Hippocampal formation (tissue), 2 donors: ENCODE measurements at places on chromosomes 1 and 21.

DNA sequence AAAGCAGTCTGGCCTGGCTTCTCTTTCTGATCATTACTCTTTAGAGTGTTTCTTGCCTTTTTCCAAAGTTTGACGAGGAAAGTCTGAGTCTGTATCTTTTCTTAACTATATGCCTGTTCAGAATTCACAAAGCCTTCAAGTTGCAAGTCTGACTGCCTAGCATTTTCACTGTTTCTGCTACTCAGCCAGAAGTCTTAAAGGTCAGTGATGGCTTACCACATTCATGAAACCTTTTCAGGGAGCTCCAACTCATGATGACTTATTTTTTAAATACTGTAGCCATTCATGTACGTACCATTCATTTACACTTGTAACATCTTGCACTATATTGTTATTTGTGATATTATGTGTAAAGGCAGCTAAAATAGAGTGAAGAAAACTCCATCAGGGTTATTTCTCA, 58.2 kb downstream of the TNFSF4 start:
- DNase-seq: no peak

DNA sequence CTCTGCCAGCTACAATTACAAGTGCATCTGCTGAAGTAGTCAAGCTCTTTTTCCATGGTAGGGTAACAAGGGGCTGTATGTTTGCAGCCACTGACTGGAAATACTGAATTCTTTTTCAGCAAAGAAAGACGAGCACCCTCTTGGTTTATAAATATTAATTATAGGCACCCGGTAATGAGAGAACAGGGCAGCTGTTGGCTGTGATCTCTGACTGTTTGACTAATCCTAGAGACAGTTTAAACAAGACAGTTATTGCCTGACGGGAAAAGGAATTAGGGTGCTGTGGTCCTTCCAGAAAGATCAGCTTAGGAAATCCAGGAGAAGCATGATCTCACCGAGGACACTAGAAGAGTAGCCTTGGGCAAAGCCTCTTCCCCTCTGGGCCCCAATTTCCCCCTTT, 183.7 kb upstream of the ZC3H12A start:
- no peak for DNase-seq

- DNase-seq: no peak
Observed at GRCh38 chr1:157517016-157517415, 35.3 kb downstream of the FCRL5 start.

GRCh38 chr1:145917595-145917994, 922 bp downstream of the PEX11B start:
- DNase-seq: no peak

DNA sequence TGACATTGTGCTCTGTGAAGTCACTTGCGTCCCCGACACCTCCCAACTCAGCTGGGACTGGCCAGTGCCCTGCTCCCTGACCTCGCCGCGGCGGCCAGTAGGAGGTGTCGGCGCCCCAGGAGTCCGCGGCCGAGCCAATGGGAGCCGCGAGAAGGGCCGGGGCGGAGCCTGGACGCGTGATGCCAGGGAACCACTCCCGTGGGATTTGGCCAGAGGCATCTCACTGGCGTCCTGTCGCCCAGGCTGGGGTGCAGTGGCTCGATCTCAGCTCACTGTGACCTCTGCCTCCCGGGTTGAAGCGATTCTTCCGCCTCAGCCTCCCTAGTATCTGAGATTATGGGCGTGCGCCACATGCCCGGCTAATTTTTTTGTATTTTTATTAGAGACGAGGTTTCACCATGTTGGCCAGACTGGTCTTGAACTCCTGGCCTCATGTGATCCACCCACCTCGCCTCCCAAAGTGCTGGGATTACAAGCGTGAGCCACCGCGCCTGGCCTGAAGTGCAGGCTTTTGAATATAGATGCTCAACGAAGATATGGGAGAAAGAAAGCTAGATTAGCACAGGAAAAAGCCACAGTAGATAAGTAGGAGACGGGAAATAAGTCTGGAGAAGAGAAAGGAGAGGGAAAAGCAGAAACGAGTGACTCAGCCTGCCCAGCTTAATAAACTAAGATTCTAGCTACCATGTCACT, 38.0 kb downstream of the ZBTB8OS start:
- DNase-seq: peak; percentile 78

- no peak for DNase-seq
Observed at GRCh38 chr1:60283690-60284089, 210.1 kb upstream of the C1orf87 start.

DNA sequence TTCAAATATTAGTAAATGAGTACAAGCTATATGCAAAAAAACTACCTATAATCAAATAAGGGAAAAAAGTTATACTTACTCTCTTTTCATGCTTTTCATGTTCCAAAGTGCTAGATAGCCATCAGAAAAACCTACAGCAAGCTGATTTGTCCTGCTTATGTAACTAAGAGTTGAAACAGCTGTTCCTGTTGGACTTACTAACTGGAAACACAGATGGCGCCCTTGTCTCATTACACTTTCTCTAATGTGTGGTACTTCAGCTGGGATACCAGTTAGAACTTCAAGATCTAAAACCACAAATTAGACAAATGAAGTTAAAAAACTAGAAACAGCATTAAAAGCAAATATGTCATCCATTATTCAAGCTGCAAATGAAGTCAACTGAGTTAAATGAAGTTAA, 24.3 kb downstream of the AHCTF1 start:
- DNase-seq: no peak

GRCh38 chr1:45574105-45574626, 9.7 kb upstream of the NASP start:
- DNase-seq: no peak

- DNase-seq: no peak
Observed at GRCh38 chr1:33328817-33329216, 7.9 kb upstream of the A3GALT2 start.

- DNase-seq: no peak
Observed at GRCh38 chr1:145963265-145964019, 933 bp downstream of the ANKRD34A start.

- DNase-seq: no peak
Observed at GRCh38 chr1:12754738-12755137, 8.7 kb downstream of the CFAP107 start.

GRCh38 chr1:198919667-198920398, 281.0 kb downstream of the PTPRC start:
- no peak for DNase-seq

DNA sequence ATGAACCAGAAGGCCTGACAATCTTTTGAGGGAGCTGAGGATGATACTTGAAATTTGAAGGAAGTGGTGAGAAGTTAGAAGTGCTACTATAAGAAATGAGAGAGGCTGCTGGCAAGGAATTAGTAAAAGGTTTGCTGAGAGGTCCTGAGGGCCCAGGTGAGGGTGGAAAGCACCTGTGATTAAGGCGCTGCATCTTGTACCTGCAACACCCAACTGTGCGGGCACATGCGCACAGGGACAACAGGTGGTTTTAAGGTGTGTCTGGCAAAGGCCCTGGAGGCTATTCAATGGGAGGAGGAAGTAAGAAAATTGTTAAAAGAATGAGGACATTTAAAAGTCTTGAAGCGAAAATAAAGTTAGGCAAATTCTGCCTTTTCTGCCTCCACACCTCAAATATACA, 349.3 kb downstream of the RGS7 start:
- DNase-seq: no peak

DNA sequence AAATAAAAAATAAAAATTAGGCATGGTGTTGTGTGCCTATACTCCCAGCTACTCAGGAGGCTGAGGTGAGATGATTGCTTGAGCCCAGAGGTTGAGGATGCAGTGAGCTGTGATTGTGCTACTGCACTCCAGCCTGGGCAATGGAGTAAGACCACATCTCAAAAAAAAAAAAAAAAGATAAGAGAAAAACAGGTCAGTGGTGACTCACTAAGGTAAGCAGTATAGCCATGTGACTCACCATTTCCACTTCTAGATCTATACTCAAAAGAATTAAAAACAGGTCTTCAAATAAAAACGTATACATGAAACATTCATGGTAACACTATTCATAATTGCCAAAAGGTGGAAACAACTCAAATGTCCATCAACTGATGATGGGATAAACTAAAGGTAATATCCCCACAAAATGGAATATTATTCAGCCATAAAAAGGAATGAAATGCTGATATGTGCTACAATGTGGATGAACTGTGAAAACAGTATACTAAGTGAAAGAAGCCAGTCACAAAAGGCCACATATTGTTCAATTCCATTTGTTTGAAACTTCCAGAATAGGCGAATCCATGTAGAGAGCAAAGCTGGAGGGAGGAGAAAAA, 75.1 kb downstream of the ZNF281 start:
- no peak for DNase-seq

- DNase-seq: no peak
Observed at GRCh38 chr1:217067642-217068041, 344.4 kb upstream of the ESRRG start.

- no peak for DNase-seq
Observed at GRCh38 chr1:235207209-235207565, 46.1 kb upstream of the RBM34 start.

- DNase-seq: no peak
Observed at GRCh38 chr1:234505769-234506102, 26.8 kb upstream of the TARBP1 start.

GRCh38 chr1:25927521-25928265, 21.5 kb upstream of the STMN1 start:
- no peak for DNase-seq

- no peak for DNase-seq
Observed at GRCh38 chr1:118116909-118117308, 68.1 kb downstream of the SPAG17 start.
